Activated T-cell treated with anti-CD3 and anti-CD28 coated beads, Interleukin-2, amount 50 U/mL, for 24 hours (primary cell): ENCODE measurements at places on chromosomes 6 and 20.

GRCh38 chr6:75906871-75907270, 157.8 kb downstream of the MYO6 start:
- no peak for DNase-seq

GRCh38 chr20:57470666-57471495, 54.1 kb downstream of the CTCFL start:
- DNase-seq = no peak

- DNase-seq = no peak
These were observed 48.9 kb downstream of the OR2B6 start for GRCh38 chr6:28005975-28006374.

DNA sequence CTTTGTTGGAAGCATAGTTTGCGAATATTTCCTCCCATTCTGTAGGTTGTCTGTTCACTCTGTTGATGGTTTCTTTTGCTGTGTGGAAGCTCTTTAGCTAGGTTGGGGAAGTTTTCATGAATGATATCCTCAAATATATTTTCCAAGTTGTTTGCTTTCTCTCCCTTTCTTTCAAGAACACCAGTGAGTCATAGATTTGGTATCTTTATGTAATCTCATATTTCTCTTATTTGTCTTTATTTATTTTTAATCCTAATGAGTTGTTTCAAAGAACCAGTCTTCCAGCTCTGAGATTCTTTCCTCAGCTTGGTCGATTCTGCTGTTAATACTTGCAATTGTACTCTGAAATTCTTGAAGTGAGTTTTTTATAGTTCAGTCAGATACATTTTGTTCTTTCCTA, 628.0 kb upstream of the ID4 start:
- DNase-seq = no peak

DNA sequence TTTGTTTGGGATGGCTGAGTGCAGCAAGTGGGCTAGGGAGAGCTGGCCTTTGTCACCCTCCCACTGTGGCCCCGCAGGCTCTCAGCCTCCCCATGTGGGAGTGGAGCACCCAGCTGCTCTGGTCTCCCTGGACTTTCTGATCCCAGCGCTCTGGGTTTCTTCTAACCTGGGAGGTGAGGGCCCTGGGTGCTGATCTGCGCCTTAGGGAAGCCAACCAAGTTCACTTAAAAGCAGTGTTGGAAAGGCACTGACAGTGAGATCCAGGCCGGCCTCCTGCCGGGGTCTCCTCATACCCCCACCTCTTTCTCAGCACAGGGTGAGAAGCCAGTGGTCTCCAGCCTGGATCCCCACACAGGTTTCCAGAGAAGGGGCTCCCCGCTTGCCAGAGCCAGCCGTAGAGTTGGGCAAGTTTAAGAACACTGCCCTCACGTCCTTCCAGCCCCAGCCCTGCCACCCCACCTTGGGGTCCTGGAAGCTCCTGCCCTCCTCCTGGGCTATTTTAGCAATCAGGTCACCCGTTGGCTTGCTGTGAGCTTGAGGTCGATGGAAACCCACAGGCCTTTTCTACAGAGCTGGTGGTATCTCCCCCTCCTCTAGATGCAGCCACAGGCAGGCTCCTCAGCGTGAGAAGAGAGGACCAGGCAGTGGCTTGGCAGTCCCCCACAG, 9.6 kb downstream of the C20orf203 start:
- DNase-seq = no peak

- DNase-seq = no peak
These were observed 624.1 kb upstream of the CDH4 start for GRCh38 chr20:60627751-60628565.

DNA sequence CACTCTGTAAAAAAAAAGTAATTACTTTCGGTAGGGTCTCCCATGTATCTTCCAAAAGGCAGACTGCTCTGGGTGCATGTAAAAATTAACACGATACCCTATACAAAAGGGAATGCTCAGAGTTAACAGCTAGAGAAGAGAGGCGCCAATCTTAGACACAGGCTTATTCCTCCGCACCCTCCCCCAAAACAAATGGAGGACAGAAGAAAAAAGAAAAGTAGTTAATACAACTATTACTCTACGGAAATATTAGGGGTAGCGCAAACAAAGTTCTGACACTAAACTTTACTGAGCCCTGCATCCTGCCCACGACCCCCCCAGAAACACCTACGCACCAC, 331 bp upstream of the UFL1 start:
- no peak for DNase-seq

DNA sequence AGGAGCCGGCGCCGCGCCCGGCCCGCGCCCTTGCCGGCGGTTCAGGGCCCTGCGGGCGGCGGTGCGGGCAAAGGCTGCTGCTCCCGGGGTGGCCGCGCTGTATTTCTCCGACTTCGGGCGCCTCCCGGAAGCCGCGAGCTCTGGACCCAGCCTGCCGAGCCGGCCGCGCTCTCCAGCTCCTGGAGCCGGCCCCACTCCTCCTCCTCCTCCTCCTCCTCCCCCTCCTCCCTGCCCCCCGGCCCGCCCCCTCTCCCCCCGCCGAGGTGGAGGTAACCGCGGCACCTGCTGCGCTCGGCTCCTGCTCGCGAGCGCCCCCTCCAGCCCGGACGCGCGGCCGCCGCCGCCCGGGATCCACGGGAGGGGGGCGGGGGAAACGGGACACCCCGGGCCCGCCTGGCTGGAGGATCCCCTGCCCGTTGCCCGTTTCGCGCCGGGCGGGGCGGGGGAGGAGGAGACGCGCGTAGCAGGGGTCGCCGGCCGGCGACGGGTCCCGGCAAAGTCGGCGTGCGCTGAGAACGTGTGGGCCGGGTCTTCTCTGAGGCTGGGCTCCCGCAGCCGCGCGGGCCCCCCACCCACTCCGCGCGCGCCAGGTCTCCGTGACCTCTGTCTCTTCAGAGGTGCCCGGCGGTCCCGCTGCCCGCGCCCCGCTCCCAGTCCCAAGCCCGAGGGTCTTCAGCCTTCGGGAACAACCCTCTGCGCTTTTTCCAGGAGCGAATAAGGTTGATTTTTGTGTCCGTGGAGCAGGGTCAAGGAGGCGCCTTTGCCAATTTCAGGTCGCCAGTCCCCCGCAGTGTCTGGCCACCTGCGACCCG, at the start of gene SLC22A23:
SLC22A23 (minus strand) TSS at position 153 of the 812 bp plus-strand sequence. CDS start 491 bp downstream, outside the sequence.
- peak; percentile 83 for DNase-seq

GRCh38 chr6:28586962-28587745, 61.5 kb downstream of the GPX5 start:
- peak; percentile 79 for DNase-seq

DNA sequence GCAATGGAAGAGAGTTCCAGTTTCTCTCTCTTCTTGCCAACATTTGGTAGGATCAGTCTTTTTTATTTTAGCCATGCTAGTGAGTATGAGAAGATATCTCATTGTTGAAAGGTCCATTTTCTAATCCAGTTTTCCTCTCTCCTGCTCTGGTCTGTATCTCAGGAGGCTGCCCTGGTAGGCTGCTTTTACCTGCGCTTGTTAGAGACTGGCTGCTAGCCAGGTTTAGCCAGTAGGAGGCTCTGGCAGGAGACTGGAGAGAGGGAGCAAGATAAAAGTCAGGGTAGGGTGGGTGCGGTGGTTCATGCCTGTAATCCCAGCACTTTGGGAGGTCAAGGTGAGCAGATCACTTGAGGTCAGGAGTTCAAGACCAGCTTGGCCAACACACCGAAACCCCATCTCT, 68.6 kb upstream of the FOXP4 start:
- no peak for DNase-seq

DNA sequence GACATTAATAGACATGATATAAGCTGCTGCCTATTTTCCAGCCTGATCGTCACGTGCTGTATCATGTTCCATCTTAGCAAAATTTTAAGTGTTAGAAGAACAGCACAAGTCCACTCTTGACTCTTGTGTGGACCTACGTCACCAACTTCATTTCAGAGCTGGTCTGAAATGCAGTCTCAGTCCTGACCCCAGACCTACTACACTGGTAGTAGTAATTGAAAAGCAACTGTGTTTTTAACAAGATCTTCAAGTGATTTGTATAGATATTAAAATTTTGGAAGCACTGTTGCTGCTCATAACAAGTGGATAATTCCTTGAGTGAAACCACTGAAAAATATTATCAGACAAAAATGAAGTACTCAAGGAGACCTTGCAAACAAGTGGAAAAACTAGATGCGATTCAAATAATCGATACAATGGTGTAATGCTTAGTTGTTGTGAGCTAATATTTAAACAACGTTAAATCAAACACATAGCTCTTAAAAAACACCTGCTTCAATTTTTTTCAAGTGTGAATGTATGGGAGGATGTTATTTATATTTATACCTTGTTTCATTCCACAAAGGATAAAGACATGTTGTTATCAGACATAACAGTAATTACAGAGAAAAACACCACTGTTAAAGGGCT, 110.9 kb upstream of the JAG1 start:
- DNase-seq = no peak

DNA sequence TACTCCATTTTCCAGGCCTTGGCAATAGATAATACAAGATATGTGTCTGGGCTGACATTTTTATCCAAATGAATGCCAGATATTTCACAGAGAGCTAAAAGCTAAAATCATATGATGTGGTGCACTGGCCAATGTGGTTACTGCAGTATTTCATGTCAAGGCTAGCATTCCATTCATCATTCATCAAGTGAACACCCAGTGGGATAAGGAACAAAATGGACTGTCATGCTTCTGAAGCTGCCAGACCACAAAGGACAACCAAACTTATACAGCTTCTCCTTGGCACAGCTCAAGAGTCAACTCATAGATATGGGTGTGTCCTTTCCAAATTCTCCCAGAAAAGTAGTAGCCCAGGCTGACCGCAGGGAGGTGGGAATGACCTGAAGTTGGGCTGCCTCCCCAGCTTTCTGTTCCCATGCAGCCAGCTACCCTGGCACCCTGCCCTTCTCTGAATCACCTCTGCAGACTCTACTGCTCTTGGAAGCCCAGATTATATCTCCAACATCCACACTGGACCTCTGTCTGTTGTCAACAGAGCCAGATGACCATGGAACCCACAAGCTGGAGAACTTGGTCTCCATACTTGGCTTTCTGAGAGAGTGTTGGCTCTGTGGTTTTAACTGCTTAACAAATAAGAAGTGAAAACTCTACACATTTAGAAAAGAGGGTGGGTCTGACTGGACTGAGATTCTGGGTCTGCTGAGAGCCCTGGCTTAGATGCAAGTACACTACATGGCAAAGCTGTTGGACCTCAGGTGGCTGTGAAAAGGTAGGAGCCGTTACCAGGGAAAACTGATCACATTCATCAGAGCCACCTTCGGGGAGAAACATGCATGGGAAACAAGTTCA, 122.8 kb downstream of the ALDH8A1 start:
- DNase-seq = no peak

DNA sequence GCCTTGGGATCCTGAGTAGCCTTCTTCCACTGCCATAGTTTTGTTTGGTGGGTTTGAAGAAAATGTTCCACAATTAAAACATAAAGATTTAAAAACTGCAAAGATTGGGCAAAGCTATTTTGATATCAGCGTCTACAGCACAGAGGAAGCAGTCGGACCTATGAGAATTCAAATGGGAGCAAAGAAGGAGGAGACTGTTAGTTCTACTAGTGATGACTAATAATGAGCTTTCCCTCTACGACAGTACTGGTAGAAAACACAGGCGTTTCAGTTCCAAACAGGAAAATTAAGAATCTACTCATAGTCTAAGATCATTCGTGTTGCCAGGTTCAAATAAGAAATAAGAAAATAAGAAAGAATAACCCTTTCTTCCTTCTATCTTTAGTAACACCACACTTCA, 121.2 kb downstream of the INSM1 start:
- DNase-seq = no peak

DNA sequence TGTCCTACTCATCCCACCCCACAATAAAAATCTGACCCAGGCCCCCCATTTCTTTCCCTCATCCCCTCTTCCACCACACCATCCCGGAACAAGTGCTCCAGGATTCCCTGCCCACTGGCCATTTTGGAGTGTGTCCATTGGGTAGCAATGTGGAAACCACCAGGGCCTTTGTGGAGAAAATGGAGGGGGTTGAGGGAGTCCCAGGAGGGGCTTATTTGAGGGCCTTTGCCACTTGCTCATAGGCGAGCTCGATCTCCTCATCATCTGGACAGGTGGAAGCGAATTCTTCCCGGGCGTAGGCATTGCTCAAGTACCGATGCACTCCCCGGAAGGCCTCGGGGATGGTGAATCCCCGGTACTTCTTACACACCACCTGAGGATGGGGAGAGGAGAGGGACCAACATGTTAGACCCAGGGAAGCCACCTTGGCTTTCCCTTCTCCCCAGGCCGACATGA, 1.6 kb upstream of the DDAH2 start:
- DNase-seq = no peak

DNA sequence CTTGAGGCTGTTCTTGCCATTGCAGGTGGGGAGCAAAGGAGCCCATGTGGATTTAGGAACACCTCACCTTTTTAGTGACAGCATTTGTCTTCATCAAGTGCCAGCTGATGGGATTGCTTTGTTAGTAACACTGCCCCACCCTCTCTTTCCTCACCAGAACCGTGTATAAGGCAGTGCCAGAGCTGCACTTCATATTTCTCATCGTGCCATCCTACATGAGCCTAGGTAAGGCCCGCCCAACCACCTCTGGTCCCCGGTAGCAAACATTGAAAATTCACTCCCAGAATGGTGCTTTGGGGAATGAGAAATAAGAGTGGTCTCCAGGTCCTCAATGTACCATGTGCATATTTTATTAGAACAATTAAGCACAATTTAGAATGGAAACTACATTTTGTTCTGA, 22.7 kb downstream of the CFAP61 start:
- DNase-seq = no peak

DNA sequence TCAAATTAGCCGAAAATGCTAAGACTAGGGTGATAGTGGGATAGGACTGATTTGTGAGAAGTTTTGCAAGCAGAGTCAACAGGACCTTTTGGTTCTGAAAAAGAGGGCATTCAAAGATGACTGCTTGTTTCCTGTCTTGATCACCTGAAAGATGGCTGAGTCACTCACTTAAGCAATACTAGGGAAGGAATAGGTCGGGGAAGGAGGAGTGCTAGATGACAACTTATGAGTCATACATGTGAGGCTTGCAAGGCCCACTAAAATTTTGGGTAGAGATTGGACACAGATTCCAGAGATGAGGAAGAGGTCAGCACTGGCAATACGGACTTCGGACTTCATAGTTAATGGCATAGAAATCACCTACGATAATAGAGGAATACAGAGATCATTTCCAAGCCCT, 89.2 kb downstream of the FAM83B start:
- DNase-seq = no peak
